ENCODE measurements at places on chromosomes 1 and 21. TPM values are rescaled to one million over a fixed set of nuclear protein-coding genes. Genes with fewer than 3 reads are reported as not detected.

The KIF1B gene
- 15.0 TPM for total RNA-seq

The CELA2A gene
- not detected for total RNA-seq

The ZBTB40 gene
- total RNA-seq: 5.8 TPM

The PTPRU gene
- total RNA-seq: 7.9 TPM

The FCAMR gene
- total RNA-seq: not detected

The LRRN2 gene
- 16.9 TPM for total RNA-seq

The MAEL gene
- not detected for total RNA-seq

The TMEM81 gene
- 2.9 TPM for total RNA-seq

The RXRG gene
- total RNA-seq: not detected

The C1orf226 gene
- 0.91 TPM for total RNA-seq

The MNDA gene
- total RNA-seq: not detected

The PCBP3 gene
- total RNA-seq: 2.1 TPM

The SH2D2A gene
- 5.0 TPM for total RNA-seq

The SLC16A4 gene
- total RNA-seq: 33.4 TPM

The CRNN gene
- not detected for total RNA-seq

The WNT3A gene
- 0.08 TPM for total RNA-seq

All from A549 treated with ZK216348 at 1 μM for 4 hours (cell line).